ENCODE measurements at places on chromosomes 12 and 14. TPM values are rescaled to one million over a fixed set of nuclear protein-coding genes. Genes with fewer than 3 reads are reported as not detected.

GRCh38 chr12:116266631-116267349 is 10.7 kb downstream of the MED13L start:
- no peak for DNase-seq

DNA sequence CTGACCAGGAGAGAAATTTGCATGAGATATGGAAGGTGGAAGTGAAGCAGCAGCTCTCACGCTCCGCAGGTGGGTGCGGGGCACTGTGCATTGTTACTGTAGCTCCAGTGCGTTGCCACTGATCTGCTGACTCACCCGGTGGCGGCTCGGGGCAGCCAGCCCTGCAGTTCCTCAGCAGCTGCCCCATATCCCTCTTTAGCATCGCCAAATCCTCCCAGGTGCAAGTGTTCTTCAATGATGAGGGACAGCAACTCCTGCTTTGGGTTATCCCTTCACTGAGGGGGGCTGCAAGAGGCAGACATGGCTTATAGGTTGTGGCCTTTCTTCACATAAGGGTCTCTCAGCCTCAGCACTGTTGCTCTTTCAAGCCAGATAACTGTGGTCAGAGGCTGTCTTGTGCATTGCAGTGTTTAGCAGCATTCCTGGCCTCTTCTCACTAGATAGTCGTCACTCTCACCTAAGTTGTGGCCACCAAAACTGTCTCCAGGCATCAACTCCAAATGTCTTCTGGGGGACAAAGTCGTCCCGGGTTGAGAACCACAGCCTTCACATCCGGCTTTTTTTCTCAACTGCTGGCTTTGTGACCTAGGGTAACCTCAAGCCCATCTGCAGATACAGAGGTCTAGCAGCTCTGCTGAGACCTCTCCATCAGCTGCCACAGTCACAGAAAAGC is 180.8 kb downstream of the EFCAB11 start:
- DNase-seq = peak; percentile 52

DENR gene
- total RNA-seq = 42.1 TPM

KRT77 gene
- total RNA-seq = 0.66 TPM

Measured in thymus (tissue), 14 donors.